Fibroblast of the aortic adventitia (primary cell): ENCODE measurements at places on chromosomes 2 and 18. TPM values are rescaled to one million over a fixed set of nuclear protein-coding genes. Genes with fewer than 3 reads are reported as not detected.

Gene G6PC2
- not detected in 2 replicates for total RNA-seq

Gene TCF7L1
- 3.5 and 3.7 TPM in 2 replicates for total RNA-seq

Gene CDK15
- total RNA-seq: 4.5 and 7.0 TPM in 2 replicates

Gene CFC1
- not detected in 2 replicates for total RNA-seq
